Fibroblast of lung (primary cell): ENCODE measurements at places on chromosomes 1 and 21.

DNA sequence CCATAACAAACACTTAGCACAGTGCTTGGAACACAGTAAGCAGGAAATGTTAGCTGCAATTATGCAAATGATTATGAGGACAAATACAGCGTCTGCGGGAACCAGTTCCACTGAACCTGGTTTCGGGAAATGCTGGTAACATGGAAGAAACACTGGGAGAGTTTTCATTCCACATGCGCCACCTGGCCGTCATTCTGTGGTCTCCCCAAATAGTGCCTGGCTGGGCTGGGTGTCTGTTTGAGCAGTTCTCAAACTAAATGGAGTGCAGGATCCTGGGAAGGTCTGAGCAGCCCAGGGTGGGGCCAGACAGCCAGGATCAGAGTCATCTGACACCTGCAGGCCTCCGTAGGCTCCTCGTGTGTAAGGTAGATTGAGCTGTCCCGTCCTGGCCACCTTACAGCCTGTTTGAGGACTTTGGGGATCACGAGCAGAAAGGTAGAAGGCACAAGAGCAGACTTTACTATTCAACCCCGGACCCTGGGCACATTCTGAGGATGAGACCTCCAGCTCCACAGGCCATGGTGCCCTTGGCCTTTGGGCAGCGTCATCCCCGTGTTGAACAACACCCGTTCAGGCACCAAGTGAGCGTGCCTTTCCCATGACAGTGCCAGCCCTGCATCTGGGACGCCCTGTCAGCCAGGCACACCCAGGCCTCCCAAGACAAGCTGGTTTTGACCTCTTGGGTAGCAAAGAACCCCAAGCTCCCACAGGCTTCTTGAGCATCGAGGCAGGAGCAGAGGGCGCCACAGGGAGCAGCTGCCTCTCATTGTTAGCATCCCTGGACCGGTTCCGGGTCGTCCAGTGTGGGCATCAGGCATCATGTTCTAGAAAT, 101.9 kb downstream of the PRDM2 start:
- no peak for DNase-seq

- peak; percentile 99 for DNase-seq
These were observed 881.5 kb downstream of the LTN1 start for GRCh38 chr21:28111151-28111619.

DNA sequence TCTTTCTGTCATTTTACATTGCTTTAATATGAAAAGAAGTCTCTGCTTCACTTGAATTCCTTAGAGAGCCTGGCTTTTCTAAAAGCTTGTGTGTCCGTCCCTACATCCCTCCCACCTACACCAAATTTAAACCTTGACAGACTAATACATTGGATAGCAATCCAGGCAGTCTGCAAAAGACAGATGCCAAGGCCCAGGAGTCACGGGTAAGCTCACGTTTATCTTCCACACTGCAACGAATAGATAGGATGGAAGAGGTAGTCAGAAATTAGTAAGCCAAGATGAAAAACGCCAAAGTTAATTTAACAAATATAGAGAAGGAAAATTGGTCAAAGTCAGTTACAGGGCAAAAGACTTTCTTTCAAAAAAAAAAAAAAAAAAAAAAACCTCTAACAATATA, 338.1 kb downstream of the SMYD3 start:
- no peak for DNase-seq

- DNase-seq = no peak
These were observed 39.6 kb downstream of the MPZL1 start for GRCh38 chr1:167761400-167761799.

DNA sequence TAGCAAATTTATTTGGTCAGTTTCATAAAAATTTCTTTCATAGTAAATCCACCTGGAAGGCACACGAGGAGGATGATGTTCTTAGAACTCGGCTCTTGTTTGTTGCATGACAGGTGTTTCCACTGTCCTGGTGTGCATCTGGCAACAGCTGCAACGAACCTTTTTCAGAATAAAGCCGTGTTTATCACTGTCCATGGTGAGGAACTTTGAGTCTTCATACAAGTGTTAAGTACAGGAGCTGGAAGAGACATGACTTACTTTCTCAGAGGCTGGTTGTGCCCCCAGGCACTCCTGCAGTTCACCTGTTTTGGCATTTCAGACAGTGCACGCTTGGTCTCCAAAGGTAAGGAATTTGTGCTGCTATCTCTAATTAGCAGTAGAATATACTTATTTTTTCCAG, 97.1 kb downstream of the ADAMTS1 start:
- no peak for DNase-seq

DNA sequence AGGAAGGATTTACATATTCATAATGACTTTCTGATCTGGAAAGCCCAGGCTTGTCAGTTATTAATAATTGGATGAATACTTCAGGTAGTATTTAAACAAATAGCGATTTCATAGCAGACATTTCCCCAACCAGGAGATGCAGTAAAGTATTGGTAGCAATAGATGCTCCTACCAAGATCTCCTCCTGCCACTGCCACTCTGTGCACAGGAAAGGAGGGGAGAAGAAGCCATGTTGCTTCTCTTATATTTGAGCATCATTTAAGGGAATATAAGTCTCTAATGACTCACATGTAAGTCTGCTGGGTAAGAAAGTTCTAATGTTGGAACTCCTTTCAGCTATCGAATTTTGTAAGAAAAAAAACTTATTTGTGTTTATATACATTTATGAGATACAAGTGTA, 420 bp upstream of the IFI16 start:
- no peak for DNase-seq

DNA sequence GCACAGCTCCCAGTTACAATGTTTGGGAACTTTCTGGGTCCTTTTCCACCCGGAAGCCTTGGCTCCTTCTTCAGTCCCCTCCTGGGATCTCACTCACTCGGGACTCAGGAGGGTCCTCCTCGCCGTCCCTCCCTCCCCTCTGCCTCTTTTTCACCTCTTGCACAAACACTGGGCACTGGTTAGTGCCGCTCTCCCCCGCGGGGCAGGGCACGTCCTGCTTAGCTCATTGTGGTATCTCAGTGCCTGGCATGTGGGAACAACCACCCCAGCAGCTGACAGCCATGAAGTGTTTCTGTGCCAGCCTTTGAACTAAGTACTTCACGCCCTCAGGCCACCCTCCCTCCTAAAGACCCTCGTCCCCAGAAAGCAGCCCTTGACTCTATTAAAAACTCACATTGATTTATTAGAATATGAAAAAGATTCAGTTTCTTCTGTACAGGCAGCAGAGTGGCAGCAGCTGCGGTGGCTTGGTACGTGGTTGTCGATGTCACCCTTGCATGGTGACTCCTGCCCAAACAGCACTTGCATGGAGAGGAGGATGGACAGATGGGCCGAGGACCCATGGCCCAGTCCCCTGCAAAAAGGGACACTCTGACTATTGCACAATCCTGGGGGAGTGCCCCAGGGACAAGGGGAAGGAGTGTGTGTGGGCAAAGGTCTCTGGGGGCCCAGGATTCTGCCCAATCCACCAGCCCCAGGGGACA, 56.3 kb downstream of the SLC9A1 start:
- no peak for DNase-seq

- no peak for DNase-seq
These were observed 15.2 kb downstream of the HENMT1 start for GRCh38 chr1:108645564-108646184.

DNA sequence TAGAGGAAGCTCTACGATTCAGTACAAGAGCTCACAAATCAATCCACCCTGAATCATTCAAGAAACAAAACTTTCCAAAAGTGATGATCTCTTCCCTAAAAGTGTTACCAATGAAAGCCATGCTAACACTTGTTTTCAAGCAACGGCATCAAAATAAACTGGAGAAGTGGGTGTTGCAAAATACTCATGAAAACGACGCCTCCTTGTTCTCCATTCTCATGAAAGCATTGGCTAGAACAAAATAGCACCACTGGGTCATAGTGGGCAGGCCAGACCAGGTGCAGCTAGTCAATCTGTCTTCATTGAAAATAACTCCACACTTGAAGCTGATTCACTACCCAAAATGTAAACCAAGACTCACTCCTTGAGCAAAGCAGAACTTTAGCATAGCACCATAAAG, 4.3 kb downstream of the TIAM1 start:
- DNase-seq = no peak

GRCh38 chr1:57142169-57142568, 176.4 kb upstream of the C8B start:
- DNase-seq = no peak

DNA sequence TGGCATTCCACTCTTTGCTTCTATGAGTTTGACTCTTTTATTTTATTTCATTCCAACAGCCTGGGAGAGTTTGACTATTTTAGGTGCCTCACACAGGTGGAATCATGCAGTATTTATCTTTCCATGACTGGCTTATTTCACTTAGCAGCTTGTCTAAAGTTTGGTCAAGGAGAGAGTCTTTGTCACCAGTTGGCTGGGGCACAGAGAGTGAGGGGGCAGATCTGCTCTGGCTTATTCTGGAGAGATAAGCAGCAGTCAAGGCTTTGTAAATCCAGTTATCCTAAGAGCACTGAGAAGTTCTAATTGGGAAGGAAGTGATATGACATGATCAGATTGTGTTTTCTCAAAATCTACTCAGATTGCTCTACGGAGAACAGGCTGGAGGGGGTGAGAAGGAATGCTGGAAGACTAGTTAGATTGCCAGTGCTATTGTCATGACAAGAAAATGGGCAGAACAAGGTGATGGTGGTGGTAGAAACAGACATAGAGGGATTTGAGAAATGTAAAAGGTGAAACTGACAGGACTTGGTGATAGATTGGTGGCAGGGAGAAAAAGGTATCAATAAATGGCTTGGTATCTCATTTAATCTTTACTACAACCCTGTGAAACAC, 12.1 kb upstream of the CTTNBP2NL start:
- no peak for DNase-seq
